ENCODE measurements at places on chromosomes 12 and 14.

GRCh38 chr14:61368781-61369453 lies 47.5 kb downstream of the PRKCH start:
- DNase-seq, result no peak

DNA sequence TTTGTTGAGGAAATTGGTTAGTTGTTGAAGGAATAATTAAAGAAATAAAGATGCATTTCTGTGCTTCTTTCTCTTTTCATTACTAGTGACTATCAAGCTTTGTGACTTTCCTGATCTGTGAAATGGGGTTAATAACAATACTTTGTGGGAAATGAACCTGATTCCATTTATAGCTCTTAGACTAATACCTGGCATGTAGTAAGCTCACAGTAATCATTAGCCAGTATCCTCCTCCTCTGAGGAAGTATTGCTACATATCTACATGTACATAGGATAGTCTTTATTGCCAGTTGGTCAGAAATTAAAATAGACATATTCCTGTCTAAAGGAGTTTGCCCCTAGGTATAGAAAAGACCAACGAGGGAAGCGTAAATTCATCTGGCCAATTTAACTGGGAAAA lies 1.8 kb upstream of the CCDC198 start:
- DNase-seq, result no peak

DNA sequence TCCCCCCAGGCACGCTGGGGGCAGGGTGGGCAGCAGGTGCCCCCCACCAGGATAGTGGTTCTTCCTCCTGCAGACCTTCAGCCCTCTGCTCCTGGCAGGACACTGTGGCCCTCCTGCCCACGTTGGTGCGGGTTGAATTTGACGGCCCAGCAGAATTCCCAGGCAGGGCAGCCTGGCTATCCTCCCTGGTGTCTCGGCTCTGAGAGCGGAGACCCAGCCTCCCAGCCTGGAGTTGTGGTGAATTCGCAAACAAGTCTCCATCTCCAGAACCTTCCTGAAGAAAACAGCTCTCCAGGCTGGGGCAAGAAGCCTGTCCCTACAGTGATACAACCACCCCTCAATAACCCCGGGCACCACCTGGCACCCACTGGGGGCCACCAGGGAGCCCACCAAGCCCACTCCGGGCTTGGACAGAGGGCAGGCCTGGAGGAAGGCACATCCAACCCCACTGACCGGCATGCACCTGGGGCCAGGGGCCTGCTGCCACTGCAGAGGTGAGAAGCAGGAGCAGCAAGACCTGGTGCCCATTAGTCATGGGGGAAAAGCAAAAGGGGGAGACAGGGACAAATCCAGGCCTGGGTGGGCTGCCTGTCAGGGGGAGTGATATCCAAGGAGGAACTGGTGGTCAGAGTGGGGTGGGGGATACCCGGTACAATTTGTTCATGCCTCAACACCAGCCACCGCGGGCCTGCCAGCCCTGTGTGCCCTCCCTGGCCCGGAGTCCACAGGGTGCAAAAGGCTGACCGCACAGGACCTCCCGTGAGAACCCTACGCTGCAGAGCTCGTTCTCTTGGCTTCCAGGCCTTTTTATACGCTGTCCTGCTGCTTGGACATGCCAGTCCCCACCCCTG lies 3.6 kb downstream of the ANKRD9 start:
- no peak for DNase-seq

DNA sequence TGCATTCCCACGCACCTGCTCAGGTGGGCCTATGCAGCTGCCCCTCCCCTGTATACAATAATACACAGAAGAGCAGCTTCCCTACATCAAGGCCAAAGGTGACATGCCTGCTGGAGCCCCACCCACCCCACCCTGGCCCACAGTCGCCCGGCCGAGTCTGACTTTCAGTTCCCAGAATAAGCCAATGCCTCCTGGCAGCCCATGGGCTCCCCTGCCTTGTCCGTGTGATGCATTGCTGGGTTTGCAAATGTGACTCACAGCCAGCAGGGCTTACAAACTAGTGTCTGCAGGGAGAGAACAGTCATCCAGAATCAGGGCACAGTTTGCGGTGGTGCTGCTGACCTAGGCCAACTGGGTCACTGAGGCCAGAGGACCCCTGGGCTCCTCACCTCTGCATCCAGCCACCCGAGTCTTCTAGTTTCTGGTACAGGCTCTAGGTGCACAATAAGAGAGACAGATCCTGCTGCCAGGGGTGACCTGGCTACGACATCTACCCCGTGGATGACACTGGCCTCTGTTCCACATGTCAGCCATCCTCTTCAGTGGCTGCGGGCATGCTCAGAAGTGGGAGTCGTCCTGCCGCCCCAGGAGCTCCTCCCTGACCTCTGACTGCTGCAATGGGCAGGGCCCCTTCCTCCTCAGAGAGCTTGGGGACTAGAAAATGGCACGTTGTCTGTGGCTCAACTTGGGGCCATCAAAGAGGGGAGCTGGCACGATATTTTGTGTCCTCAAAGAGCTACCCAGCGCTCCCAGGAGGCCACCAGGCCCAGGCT lies 84.5 kb downstream of the CHGA start:
- no peak for DNase-seq

GRCh38 chr14:67882986-67883555 lies 63.5 kb downstream of the RAD51B start:
- no peak for DNase-seq

DNA sequence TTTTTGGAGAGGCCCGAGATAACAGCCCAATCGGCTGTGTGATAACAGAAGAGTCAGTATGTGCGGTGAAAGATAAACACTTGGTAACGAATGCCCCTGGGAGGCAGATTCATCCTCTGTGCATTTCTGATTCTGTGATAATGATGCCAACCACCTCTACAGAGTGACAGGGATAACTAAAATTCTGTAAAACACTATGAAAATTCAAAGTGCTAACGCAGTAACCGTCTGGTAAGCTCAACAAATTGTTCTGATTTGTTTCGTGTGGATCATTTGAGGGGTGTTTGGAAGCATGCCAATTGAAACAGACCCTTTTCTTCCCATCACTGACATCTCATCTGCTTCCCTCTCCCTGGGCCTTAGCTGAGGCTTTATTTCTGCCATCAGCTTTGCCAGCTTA lies 76.3 kb downstream of the ESR2 start:
- no peak for DNase-seq
